ENCODE measurements at places on chromosomes 3 and 15. TPM values are rescaled to one million over a fixed set of nuclear protein-coding genes. Genes with fewer than 3 reads are reported as not detected.

The ITIH1 gene
- total RNA-seq, result not detected

The RLBP1 gene
- total RNA-seq, result not detected

The TMEM45A gene
- total RNA-seq, result 6.5 TPM

The CCR2 gene
- 0.13 TPM for total RNA-seq

The DNASE1L3 gene
- total RNA-seq, result 2.3 TPM

The BTBD1 gene
- total RNA-seq, result 78.2 TPM

The MRPS11 gene
- total RNA-seq, result 43.0 TPM

The HYAL3 gene
- total RNA-seq, result 6.8 TPM

The CRYBG3 gene
- total RNA-seq, result 13.4 TPM

The NLGN1 gene
- total RNA-seq, result 0.13 TPM

The CFAP161 gene
- total RNA-seq, result not detected

The CCR8 gene
- not detected for total RNA-seq

The IL17RE gene
- 2.6 TPM for total RNA-seq

The CTDSPL gene
- total RNA-seq, result 80.6 TPM

The UACA gene
- 18.2 TPM for total RNA-seq

The UCN2 gene
- total RNA-seq, result 12.9 TPM

The PP2D1 gene
- total RNA-seq, result not detected
